ENCODE measurements at places on chromosomes 4 and X.
A peak's percentile ranks its signal among the peaks of the same experiment; 100 is the strongest.

DNA sequence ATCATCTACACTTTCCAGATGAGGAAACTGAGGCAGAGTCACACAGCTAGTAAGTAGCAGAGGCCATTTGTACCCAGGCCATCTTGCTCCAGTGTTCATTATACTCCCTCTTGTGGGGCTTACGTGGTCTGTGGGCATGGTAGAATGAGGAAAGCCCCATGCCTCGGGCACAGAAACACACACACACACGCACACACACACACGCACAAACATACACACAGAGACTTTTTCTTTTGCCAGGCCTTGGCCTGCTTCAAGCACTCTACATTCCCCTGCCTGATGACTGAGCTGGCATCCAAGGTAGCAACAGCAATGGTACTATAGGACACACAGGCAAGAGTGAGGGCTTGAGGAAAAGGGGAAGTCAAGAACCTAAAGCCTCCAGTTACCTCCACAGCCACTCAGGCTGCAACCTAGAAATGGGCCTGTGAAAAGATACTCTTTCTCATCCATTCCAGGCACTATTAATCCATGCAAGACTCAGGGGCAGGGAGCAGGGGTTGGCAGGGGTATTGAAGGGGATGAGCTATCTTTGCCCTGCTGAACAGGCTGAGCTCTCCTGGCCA lies 43.6 kb downstream of the STARD8 start:
- no peak for DNase-seq

GRCh38 chr4:105551965-105552746 lies at the start of gene ARHGEF38:
ARHGEF38 (plus strand) TSS chr4:105552620; CDS start chr4:105552766, 146 bp downstream.
- no peak for DNase-seq

DNA sequence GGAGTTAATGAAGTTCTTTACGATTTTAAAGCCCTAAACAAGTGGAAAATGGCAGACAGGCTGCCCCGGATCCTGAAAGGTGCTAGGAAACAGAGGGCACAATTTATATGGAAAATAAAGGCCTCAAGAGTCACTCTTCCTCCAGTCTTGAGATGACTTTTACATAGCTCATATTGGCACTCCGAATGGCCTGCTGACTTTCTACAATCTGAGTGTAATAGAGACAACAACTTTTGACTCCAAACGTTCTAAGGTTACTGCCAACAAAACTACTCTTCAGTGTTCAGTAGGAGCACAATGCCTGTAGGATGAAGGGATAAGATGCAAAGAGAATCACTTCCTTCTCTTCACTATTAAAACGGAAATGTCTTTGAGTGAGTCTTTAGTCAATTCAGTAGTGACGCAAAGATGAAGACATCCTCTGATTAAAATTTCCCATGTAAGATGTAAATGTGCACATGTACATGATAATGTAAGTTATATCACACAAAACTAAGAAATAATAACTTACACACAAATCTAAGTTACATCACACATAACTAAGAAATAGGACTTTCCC lies 40.5 kb downstream of the VEGFC start:
- DNase-seq, result no peak

GRCh38 chr4:48905363-48906015 lies 1.1 kb downstream of the OCIAD2 start:
- DNase-seq, result no peak

DNA sequence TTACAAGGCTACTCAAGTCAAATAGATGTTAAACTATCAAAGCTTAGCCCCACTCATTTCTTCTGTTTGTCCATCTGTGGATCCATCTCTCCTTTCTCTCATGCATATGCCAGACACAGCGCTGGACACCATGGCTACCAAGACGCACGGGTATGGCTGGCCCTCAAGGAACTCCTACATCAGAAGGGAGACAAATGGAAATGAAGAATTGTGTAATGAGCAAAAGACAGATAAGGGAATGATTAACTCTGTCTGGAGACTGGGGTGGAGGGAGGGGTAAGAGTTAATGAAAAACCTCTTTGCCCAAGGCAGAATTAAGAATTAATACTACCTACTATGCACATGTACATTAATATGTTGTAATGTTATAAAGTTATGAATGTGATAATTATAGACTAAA lies 88.1 kb downstream of the MGST2 start:
- no peak for DNase-seq

DNA sequence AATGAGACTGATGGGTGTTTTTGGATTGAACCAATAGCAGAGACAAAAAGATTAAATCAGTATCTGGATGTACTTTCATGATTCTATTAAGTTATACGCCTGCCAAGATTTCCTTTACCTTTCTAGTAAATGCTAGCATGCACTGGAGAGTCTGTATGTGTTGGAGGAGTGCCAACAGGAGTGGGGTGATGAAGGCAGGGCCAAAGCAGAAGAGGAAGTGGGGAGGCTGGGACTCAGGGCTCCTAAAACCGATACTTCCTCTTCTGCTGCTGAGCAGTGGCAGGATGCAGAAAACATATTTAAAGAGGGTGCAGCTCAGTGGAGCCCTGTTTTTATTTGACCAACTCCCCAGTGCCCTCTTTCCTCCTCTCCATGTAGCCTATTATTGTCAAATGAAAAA lies 5.6 kb downstream of the CYSLTR1 start:
- no peak for DNase-seq

- no peak for DNase-seq
These were observed 8.5 kb downstream of the SPP1 start for GRCh38 chr4:87983996-87984395.

GRCh38 chrX:96182366-96182765 lies 502.3 kb upstream of the DIAPH2 start:
- no peak for DNase-seq

DNA sequence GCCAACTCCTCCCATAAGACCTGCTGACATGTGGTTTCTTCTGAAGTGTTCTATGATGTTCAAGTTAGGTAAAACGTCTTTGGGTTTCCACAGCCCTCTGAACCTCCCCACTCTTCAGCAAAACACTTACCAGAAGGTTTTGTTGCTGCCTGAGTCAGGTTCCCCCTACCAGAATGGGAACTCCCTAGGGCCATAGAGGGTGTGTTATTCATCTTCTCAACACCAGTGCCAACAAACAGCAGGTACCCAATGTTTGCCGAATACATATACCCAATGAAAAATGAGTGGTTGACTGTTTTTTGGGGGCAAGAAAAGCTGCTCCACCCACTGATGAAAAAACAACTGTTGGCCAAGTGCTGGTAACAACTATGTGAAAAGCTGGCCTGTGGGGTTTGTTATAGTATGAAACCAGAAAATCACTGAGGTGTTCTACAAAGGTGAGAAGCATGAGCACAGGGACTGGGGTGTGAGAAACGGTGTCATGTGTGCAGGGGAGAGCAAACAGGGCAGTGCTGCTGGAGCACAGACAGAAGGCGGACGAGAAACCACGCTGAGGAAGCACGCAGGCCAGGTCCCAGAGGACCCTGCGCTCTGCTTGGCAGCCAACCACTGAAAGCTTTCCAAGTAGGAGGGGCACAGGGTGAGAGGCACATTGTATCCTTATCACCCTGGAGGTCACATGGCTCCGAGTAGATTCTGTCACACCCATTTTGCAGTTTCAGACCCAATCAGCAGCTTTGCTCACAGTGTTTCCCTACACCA lies 28.8 kb downstream of the ATP8A1 start:
- DNase-seq, result no peak

- no peak for DNase-seq
These were observed 69.9 kb downstream of the GATB start for GRCh38 chr4:151690876-151691275.

- no peak for DNase-seq
These were observed 855.1 kb downstream of the GLUD2 start for GRCh38 chrX:121902463-121902862.

- no peak for DNase-seq
These were observed 30.9 kb upstream of the DDX3X start for GRCh38 chrX:41303013-41303412.

DNA sequence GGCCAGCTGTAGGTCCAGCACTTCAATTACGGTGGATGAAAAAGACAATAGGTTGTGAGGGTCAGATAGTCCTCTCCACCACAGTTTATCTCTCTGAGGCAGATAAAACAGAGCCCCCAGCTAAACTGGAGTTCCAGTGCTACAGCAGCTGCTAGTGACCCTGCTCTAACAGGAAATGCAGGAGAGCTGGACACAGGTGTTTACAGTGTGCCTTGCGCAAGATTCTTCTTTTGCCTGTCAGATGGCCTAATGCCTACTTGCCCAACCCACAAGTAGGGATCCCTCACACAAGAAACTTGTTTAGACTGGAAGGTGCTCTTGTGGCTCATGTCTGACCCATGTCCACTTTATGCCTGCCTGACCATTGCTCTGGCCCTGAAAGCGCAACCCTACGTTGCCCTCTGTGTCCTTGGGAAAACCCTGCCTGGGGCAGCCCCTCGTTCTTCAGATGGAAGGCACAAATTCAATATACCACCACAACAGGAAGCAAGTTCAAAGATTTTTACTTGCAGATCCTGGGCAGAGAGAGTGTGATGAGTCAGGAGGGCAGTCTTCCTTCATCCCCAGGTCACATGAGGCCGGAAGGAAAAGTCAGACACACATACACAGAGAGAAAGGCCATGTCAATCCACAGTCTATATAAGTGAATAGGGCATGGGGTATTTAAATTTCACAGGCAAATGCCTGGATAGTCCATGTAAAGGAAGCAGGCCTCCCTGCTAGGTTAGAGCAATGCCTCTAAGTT lies 105.1 kb upstream of the ADGRL3 start:
- DNase-seq, result peak; percentile 10

DNA sequence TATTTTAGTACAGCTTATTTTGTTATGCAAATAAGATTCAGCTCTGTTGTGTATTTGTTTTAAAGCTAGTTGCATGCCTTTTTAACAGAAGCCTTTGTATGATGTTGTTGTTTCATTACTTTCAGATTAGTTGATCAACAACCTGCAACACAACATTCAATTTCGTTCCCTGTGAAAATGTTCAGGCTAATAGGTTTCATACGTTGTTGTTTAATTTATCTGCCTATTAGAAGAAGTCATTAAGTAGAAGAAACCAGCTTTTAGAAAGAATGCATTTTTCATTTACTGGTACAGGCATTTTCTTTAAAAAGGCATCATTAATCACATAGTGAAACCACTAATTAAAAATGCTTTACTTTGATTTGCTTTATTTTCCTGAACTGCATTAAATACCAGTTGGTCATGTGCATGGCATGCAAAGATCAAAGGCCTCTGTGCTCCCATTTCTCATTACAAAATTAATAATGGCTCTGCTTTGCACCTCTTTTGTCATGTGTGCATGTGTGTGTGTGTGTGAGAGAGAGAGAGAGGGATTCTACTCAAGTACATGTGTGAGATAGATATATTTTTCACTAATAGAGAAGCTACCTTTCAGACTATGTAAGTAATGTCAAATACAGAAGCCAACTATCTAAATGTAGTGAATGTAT lies 29.2 kb upstream of the CTSO start:
- no peak for DNase-seq

GRCh38 chr4:165398570-165398969 lies 19.8 kb downstream of the CPE start:
- peak; percentile 72 for DNase-seq

- DNase-seq, result no peak
These were observed 21.4 kb downstream of the PLAC8 start for GRCh38 chr4:83093060-83093640.

DNA sequence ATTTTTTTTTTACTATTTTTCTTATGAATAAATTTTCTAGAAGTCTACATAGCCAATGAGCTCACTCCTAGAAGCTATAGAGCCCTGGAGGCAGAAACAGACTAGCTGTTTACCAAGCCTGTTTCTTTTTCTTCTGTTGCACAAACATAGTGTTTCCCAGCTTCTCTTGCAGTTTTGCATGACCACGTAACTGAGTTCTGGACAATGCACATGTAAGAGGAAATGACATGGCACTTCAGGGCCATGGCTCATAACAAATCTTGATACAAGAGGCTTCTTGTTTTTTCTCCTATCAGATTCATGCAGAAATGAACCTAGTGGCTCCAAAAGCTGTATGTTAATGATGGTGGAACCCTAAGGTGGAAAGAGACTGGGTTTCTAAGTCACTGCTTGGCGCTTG lies 127.4 kb downstream of the ZNF330 start:
- no peak for DNase-seq

GRCh38 chr4:97150966-97151365 lies 992.3 kb downstream of the STPG2 start:
- DNase-seq, result no peak

- no peak for DNase-seq
These were observed 86.3 kb downstream of the EGF start for GRCh38 chr4:109998867-109999584.

- peak; percentile 55 for DNase-seq
These were observed 109.1 kb downstream of the GPAT3 start for GRCh38 chr4:83644677-83645659.

GRCh38 chr4:3497523-3498389 lies 34.5 kb downstream of the LRPAP1 start:
- DNase-seq, result no peak

DNA sequence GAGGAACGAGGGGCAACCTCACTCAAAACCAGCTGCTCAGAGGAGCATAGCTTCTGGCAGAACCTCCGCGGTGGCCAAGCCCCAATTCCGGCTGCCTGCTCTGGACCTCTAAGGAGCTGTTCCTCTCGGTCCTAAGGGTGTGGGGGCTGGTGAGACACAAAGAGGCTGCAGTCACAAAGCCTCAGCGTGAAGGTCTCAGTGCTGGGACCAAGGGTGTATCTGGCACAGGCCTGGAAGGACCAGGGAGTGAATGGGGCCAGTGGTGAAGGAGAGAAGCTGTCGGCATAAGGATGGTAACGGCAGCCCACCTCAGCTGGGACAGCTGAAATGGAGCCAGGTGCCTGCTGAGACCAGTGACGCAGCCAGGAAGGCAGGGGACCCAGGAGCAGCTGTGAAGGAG lies 5.3 kb downstream of the PDE6B start:
- DNase-seq, result no peak

DNA sequence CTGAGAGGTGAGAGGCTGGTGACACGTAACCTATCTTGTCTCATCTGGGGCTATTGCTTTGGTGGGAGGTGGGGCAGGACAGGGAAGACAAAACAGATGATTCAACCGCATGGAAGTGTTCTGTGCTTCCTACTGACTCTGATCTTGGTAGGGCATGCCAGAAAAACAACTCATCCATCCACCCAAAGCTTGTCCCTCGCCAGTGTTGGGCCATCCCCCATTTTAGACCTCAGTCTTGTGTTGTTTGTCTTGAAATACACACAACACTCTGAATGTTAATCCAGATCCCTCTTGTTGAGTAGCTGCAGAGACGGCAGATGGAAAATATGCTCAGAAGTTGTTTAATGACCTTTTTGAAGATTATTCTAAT lies 377 bp downstream of the CHRNA9 start:
- DNase-seq, result no peak

GRCh38 chr4:115740806-115741205 lies 627.4 kb upstream of the NDST4 start:
- no peak for DNase-seq

DNA sequence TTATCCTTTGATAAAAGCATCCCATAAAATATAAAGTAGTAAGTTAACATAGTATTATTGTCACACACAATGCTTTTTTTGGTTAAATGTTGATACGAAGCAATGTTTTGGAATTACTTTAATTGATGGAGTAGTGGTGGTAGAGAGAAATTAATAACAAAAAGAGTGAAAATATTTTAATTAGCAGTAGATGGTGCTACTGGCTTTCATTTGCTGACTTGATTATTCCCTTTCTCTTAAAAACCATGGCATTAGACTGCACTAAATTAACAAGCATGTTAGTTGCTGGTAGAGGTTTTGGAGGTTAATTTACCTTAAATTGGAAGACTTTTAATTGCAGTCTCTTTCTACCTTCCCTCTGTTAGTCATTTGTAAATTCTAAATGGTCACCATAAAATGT lies 8.9 kb upstream of the DCK start:
- DNase-seq, result no peak

GRCh38 chr4:169269916-169270809 lies 593 bp downstream of the SH3RF1 start:
- peak; percentile 24 for DNase-seq

- DNase-seq, result no peak
These were observed 56.1 kb downstream of the TSPAN5 start for GRCh38 chr4:98602270-98602669.

- DNase-seq, result no peak
These were observed 2.8 kb upstream of the TENM3 start for GRCh38 chr4:182240161-182241130.
